Activated CD8-positive, alpha-beta memory T cell treated with anti-CD3 and anti-CD28 coated beads, Interleukin-2, amount 50 U/mL, for 48 hours (primary cell): ENCODE measurements at places on chromosomes 4 and X.

DNA sequence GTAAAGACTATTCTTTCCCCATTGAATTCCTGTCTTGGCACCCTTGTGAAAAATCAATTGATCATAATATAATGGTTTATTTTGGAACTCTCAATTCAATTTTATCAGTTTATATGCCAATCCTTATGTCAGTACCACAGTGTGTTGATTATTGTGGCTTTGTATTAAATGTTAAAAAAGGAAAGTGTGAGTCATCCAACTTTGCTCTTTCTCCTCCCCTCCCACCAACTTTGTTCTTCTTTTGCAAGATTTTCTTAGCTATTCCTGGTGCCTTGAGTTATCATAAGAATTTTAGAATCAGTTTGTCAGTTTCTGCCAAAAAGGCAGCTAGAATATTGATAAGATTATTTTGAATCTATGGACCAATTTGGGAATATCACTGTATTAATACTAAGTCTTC is 11.2 kb upstream of the RNF175 start:
- DNase-seq = no peak

- DNase-seq = no peak
Observed at GRCh38 chr4:169241464-169241863, 29.3 kb downstream of the SH3RF1 start.

DNA sequence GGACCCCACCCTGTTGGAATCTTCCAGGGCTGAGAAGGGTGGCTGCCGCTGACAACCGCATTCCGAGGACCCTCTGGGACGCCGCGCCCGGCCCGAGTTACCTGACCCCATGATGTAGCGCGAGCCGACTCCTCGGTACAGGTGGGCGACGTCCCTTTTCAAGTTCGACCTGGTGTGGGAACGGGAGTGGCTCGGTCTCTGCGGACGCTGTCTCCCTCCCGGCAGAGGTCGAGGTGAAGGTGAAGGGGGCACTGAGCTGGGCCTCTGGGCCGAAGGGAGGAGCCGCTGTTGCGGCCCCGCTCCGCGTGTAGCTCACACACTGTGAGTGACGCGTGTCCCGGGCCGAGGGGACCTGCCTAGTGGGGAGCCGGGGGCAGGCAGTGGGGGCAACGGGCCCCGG is 4.5 kb downstream of the GTPBP6 start:
- no peak for DNase-seq

- DNase-seq = no peak
Observed at GRCh38 chr4:37757121-37757520, 69.4 kb upstream of the PGM2 start.

DNA sequence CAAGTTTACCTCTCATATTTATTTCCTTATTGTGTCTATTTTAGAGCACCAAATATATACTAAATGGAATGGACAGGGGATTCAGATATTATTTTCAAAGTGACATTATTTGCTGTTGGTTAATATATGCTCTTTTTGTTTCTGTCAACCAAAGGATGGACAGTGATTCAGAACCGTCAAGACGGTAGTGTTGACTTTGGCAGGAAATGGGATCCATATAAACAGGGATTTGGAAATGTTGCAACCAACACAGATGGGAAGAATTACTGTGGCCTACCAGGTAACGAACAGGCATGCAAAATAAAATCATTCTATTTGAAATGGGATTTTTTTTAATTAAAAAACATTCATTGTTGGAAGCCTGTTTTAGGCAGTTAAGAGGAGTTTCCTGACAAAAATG is 6.2 kb downstream of the FGB start:
- DNase-seq = no peak
